ENCODE measurements at places on chromosomes 6 and 20. TPM values are rescaled to one million over a fixed set of nuclear protein-coding genes. Genes with fewer than 3 reads are reported as not detected.

The JPH2 gene
- 16.5 TPM for total RNA-seq

The HDGFL1 gene
- not detected for total RNA-seq

The OPN5 gene
- not detected for total RNA-seq

DNA sequence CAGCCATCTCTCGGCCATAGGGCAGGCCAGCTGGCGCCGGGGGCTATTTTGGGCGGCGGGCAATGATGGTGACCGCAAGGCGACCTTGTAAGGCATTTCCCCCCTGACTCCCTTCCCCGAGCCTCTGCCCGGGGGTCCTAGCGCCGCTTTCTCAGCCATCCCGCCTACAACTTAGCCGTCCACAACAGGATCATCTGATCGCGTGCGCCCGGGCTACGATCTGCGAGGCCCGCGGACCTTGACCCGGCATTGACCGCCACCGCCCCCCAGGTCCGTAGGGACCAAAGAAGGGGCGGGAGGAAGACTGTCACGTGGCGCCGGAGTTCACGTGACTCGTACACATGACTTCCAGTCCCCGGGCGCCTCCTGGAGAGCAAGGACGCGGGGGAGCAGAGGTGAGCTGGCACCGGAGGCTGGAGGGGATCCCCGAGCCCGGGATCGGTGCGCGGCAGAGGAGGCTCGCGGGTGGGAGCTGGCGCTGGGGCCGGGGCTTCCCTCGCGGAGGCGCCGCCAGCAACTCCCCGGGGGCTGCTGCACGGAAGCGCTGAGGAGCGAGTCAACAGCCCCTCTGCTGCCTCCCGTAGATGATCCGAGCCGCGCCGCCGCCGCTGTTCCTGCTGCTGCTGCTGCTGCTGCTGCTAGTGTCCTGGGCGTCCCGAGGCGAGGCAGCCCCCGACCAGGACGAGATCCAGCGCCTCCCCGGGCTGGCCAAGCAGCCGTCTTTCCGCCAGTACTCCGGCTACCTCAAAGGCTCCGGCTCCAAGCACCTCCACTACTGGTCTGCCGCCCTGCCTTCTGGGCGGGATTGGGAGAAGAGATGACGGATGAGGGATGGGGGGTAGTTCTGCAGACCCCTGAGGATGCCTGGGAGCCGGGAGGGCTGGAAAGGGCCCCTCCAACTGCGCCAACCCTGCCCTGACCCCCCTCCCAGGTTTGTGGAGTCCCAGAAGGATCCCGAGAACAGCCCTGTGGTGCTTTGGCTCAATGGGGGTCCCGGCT is at the start of the genes CTSA and NEURL2:
CTSA (plus strand) TSS at position 351 of the 999 bp plus-strand sequence; CDS start at position 585, 234 bp downstream.
NEURL2 (minus strand) TSS at position 224 of the 999 bp plus-strand sequence; CDS start at position 7, 217 bp downstream.
- H3K4me1 ChIP-seq = peaks cover 19% of the 10 kb centered on the region
- no peaks in the 10 kb centered on the region for H3K27me3 ChIP-seq
- peaks cover 8% of the 10 kb centered on the region for H3K36me3 ChIP-seq
- DNase-seq = peak; percentile 95
- H3K27ac ChIP-seq = peak within 1 kb of the TSS; percentile 93
- peak within 1 kb of the TSS; percentile 88 for H3K4me3 ChIP-seq

DNA sequence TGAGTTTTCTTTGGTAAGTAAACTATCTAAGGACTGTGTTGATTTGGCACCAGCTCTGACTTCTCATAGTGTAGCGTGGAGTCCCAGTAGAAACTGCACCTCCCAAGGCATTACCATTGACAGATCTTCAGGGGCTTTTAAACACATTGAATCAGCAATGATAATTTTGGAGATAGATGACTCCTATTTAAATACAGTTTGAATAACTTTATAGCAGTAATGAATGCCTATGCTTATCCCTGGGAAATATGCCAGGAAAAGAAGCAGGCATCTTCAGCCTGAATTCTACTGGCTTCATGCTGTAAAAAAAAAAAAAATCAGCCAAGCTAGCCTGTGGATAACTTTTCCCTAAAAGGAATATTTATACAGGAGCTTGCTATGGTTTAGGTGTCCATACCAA is 895.9 kb downstream of the EYS start:
- no peak for DNase-seq
- no peak overlapping the region for H3K4me3 ChIP-seq
- H3K27me3 ChIP-seq = peaks cover 18% of the 10 kb centered on the region
- no peaks in the 10 kb centered on the region for H3K4me1 ChIP-seq
- no peaks in the 10 kb centered on the region for H3K36me3 ChIP-seq
- no peak overlapping the region for H3K27ac ChIP-seq

- peak overlapping the region; percentile 87 for H3K27ac ChIP-seq
- peak overlapping the region; percentile 20 for H3K4me3 ChIP-seq
- no peak for DNase-seq
Observed at GRCh38 chr6:11277275-11278206, 45.1 kb upstream of the NEDD9 start.

- no peak overlapping the region for H3K27ac ChIP-seq
- H3K4me3 ChIP-seq = no peak overlapping the region
- H3K27me3 ChIP-seq = peaks cover 9% of the 10 kb centered on the region
- no peaks in the 10 kb centered on the region for H3K4me1 ChIP-seq
Observed at GRCh38 chr6:87029711-87030314, 65.1 kb downstream of the CGA start.

DNA sequence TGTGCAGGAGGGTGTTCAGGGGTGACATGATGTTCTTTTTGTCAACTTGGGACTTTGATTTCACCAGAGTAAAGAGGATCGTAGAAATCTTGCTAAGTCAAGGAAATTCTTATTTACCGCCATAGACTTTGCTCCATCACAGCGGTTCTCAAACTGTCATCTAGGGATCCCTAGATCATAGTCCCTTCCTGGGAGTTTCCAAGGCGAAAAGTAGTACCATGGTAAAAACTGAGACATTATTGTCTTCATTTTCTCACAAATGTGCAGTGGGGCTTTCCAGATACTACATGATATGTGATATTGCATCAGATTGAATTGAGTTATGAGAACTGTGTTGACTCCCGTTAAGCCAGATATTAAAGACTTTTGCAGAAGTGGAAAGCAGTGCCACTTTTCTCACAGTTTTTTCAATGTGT is 79.7 kb downstream of the JARID2 start:
- H3K4me3 ChIP-seq = no peak overlapping the region
- no peak overlapping the region for H3K27ac ChIP-seq
- peaks cover 56% of the 10 kb centered on the region for H3K4me1 ChIP-seq
- DNase-seq = no peak

GRCh38 chr6:163132050-163132750 is 282.3 kb upstream of the QKI start:
- DNase-seq = no peak
- H3K36me3 ChIP-seq = no peaks in the 10 kb centered on the region
- peaks cover 21% of the 10 kb centered on the region for H3K27me3 ChIP-seq
- H3K27ac ChIP-seq = no peak overlapping the region
- no peak overlapping the region for H3K4me3 ChIP-seq
